ENCODE measurements at places on chromosomes 6 and 20.

- no peak for DNase-seq
Observed at GRCh38 chr6:4010689-4011090, 68.2 kb downstream of the FAM217A start.

DNA sequence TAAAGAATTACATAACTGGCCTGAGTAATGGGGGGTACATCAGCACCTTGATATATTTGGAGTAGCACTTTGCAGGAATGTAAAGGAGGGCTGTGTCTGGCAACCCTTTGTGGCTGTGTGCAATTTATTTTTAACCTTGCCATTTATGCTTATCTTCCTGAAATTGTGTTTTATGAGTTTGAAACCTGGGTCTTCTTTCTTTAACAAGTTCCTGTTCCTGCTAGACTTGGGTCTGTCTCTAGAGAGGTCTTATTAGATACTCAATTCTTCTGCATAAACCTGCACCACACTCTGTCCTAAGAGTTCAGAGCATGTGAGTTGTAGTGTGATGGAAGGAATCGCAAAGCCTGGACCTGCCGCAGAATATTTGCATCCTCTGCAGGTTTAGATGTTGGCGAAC, 181.0 kb downstream of the JARID2 start:
- no peak for DNase-seq

DNA sequence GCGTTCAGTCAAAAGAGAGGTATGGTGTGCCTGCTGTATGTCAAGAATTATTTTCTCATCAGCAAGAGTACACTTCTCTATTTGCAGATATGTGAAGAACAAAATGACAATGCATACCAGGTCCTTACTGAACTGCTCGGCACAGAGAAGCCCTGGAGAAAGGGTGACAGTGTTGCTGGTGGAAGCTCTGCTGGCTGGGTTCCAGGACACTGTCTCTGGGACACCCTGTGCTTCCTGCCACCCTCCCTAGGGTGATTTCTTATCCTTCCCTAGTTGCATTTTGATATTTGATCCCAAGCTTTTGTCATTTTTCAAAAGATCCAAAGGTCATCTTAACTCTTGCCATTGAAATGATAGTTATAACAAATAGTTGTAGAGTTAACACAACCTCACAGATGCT, 8.3 kb upstream of the CST5 start:
- DNase-seq: no peak

DNA sequence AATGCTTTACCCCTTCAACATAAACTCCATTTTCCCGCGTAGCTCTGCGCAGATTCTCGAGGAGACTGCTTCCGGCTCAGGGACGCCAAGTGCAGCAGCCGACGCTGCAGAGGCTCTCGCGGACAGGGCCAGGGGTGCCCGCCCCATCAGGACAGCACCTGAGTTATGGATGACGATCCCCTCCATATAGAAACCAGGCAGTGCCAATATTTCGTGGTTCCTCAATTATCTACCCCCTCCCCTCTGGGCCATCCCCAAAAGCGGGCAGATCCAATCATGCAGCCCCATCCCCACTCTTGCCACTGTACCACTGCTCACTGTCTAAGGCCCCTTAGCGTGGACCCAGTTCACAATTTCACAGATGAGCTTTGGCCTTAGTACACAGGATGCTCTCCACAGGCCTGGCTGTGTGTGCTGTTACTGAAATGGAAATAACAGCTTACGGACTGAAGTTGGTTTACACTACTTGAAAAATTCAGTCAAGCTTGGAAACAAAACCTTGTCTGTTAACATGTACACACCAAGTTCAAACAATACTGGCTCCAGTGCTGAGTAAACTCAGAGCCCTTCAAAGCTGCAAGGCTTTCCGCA, 74.5 kb downstream of the DACT2 start:
- DNase-seq: no peak

DNA sequence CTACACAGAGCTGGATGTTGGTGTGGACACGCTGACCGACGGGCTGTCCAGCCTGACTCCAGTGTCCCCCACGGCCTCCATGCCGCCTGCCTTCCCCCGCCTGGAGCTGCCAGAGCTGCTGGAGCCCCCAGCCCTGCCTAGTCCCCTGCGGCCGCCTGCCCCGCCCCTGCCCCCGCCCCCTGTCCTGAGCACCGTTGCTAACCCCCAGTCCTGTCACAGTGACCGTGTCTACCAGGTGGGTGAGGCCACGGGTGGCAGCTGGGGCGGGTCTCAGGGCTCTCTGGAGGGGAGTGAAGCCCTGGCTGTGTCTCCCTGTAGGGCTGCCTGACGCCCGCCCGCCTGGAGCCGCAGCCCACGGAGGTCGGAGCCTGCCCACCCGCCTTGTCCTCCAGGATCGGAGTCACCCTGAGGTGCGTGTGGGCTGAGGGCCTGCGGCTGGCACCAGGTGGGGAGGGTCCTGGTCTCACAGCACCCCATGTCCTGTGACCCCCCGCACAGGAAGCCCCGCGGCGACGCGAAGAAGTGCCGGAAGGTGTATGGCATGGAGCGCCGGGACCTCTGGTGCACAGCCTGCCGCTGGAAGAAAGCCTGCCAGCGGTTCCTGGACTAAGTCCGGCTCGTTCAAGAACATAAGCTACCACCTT, 2.9 kb downstream of the SLC2A4RG start:
- DNase-seq: no peak

DNA sequence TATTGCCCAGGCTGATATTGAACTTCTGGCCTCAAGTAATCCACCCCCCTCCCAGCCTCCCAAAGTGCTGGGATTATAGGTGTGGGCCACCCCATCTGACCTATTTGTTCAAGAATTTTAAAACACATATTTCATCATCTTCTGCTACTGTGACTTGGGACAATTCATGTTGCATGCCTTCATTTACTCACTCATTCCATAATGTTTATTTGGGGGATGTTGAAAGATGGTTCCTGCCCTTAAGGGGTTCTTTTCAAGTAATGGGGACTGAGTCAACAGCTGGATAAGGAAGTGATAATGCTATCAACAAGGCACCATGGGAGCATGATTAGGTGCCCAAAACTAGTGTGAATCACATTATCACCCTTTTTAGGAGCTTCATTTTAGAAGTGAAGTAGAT, 62.0 kb downstream of the CRYBG1 start:
- no peak for DNase-seq

DNA sequence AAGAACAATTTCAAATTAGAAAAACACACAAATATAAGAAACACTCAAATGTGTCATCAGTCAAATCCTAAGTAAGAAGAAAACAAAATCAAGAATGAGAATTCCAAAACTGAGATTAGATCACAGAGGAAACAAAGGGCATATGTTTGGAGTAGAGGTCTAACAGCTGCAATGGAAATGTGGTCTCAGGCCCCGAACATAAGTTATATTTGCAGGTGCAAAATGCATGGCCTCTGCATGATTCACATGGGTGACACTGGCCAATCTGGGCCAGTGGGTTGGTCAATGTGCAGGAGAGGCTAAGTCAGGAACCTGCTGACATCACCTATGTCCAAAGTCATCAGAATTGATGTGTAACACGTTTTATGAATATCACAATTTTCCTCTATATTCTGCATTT, 108.5 kb upstream of the MAP7 start:
- DNase-seq: no peak

DNA sequence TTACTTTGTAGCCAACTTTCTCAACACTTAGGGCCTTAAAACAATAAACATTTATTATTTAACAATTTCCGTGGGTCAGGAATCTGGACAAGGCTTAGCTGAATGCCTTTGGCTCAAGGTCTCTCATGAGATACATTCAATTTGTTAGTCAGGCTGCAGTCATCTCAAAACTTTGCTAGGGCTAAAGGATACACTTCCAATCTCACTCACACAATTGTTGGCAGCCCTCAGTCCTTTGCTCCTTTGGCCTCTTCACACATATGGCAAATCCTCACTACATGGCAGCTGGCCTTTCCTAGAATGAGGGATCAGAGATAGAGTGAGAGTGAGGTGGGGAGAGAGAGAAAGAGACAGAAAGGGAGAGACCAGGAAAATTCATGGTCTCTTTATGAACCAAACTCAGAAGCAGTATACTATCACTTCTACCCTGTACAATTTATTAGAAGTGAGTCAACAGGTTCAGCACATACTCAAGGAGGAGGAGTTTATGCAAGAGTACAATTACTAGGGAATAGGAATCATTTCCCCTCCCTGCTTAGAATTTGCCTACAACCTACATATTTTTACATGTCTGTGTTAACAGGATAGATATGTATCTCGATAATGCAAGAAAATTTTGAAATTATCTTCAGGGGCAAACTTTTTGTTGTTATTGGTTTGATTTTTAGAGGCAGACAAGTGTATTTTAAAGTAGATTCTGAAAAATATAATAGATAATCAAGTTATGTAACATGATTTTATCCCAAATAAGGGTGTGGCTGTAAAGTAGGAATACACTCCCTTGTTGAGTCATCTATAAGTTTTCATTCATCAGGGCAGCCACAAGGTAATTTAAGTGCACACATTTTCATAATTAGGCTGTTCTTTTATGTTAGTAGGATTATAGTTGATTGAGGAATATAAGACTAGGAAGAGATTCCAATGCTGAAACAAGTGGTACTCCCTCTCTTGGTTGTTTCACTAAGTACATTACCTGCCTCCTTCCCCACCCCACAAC, 85.9 kb upstream of the HMGCLL1 start:
- DNase-seq: no peak

DNA sequence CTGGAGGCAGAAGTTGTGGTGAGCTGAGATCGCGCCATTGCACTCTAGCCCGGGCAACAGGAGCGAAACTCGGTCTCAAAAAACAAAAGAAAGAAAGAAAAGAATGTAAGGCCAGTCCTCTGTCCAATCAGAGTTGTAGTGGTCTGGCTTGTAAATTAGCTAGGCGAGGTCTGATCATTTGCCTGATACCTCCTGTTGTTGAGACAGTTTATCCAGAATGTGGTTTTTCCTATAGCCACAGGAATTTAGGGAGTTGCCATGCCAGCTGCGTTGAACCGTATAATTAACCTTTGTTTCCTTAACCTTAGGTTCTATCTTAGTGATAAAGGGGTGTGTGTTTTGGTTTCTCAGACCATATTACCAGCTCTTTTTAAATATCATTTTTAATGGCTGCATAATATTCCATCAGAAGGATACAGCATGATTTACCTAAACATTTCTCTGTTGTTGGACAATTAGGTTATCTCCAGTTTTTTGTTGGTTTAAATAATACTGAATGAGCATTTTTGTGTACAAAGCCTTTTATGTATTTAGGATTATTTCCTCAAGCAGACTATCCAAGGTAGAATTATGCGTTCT, 11.7 kb upstream of the PPARD start:
- DNase-seq: no peak

DNA sequence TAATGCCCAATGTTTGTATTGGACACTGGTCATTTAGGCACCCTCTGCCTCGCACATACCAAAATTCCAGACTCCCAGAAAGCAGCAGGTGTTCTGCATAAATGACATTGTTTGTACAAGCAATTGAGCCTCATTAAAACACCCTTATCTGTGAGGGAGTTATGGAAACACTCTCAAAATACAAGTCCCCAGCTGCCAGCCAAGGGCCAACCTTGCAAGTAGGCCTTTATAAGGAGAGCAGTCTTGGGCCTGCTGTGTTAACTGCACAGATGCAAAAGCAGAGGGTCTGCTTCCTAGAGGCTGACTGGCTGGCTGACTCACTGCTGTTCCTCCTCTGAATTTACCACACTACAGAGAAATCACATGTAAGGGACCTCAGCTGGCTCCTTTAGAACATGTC, 150.4 kb upstream of the HMGN3 start:
- DNase-seq: no peak

GRCh38 chr20:13041574-13042457, 33.0 kb downstream of the SPTLC3 start:
- no peak for DNase-seq

Measured in stimulated activated CD4-positive, alpha-beta T cell treated with anti-CD3 and anti-CD28 coated beads, Interleukin-1b, Interleukin-23, amount 100 ng/mL, for 1 hour (primary cell).